ENCODE measurements at places on chromosomes 2 and 18.

- DNase-seq: no peak
Observed at GRCh38 chr2:36411962-36412444, 56.4 kb downstream of the CRIM1 start.

DNA sequence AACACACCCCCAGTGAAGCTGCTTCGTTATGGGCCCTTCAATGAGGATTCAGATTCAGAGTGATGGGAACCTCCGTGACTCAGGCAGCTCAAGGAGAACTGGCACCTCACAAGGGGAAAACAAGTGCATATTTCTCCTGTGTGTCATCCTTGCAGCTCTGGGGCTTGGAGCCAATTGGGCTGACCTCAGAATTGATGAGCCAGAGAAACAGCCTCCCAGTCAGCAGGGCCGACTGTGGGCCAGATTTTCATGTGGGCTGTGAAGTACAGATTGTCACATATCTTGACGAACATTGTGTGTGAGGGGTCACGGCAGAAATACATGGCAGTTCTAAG is 189.6 kb upstream of the SP5 start:
- peak; percentile 97 for DNase-seq

- DNase-seq: no peak
Observed at GRCh38 chr2:71859211-71859847, 288.3 kb downstream of the CYP26B1 start.

GRCh38 chr2:1758774-1759610 is 14.7 kb upstream of the PXDN start:
- no peak for DNase-seq

- peak; percentile 72 for DNase-seq
Observed at GRCh38 chr2:49914281-49914680, 760.0 kb upstream of the FSHR start.

DNA sequence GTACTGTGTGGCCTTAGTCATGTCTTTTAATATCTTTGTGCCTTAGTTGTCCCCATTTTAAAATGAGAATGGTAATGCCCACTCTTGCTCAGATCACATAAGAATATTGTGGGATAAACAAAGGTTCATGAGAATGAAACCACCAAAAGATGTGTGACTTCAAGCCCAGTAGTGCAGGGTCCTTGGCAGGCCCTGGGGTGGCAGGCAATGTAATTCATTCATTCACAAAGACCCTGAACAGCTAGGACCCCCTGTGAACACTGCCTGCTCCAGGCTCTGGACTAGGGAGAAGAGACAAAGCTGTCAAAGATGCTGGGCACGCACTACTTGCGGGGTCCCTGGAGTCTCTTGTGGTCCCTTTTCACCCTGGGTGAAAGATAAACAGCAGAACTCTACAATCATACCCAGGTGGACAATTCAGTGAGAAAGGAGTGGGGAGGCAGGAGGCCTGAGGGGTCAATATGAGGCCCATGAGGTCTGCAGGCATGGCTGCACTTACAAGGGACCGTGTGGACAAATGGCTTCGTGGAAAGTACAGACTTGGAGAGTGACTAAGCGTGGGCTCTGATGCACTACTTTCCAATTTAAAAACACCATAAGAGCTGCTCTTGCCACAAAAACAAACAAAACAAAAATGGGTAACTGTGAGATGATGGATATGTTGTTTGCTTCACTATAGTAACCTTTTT is 136.1 kb downstream of the SMAD7 start:
- DNase-seq: no peak

- DNase-seq: peak; percentile 99
Observed at GRCh38 chr2:237500681-237501424, 13.8 kb downstream of the MLPH start.

GRCh38 chr2:187890690-187891089 is 336.5 kb upstream of the TFPI start:
- no peak for DNase-seq

DNA sequence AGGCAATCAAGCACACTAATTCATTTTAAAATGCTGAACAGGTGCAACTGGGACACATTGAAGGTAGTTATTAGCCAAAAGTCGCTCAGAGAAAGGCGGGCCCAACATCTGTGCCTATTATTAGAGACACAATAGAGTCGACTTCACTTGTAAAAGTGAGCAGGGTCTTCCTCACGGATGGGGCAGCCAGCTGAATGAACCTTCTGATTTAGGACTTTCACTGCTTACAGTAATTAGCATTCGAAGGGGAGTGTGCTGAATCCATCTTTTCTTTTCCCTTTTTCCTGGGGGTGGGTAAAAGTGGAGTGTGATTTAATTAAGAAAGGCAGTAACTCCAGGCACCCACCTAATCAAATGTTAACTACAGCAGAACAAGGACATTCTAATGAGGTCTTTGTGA is 677.7 kb downstream of the DCDC2C start:
- DNase-seq: no peak

- no peak for DNase-seq
Observed at GRCh38 chr2:138564586-138565229, 63.1 kb downstream of the SPOPL start.

DNA sequence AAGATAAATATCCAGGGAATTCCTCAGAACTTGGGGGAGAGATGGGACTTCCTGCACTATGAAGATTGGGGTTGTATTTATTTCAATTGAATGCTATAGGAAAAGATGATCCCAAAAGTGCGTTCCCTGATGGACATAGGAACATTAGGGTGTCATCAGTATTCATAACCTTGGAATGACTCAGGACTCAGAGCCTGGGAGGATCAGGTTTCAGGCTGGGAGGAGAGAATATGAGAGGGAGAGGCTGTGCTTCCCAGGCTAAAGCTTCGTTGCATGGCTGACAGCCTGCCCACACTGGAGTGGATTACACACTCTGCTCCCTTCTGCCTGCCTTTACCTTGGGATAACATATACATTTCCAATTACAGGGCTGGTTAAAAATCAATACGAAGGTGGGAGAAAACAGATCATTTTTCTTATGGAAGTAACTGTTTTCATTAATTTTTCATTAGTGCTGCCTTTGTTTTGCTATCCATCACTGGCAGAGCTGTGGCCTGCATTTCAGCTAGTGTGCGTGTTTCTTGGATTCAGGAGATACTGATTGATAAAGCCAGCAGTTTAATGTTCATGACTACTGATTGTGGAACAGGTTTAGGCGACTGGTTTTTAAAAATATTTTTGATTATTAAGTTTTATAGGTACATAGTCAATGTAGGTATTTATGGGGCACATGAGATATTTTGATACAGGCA is 118.7 kb downstream of the KCTD1 start:
- DNase-seq: peak; percentile 88

- no peak for DNase-seq
Observed at GRCh38 chr2:127479866-127480743, 46.2 kb downstream of the IWS1 start.

DNA sequence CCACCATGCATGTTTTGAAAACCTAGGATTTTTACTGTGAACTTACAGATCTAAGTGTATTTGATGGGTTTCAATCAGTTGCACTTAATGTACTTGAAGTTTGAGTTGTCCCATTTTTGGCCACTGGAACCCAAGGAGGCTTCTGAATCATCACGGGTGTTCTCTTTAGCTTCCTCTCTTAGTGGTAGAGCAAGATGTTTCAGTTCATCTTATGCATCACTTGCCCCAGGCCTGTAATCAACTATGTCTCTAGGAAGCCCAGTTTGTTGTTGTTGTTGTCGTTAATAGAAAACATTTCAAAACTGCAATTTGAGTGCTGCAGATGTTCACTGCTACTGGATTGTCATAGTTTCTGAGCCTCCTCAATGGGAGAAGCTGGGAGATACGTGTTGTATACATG is 97.0 kb downstream of the FHOD3 start:
- no peak for DNase-seq

All from fibroblast of upper back skin (primary cell).